RPMI7951 (cell line): ENCODE measurements at places on chromosomes 13 and 19. TPM values are rescaled to one million over a fixed set of nuclear protein-coding genes. Genes with fewer than 3 reads are reported as not detected.

- DNase-seq: peak; percentile 33
Measured at GRCh38 chr13:53782488-53782961, 753.9 kb downstream of the OLFM4 start.

- no peak for DNase-seq
Measured at GRCh38 chr19:7743425-7743841, 3.9 kb downstream of the CD209 start.

The ATXN8OS gene
- total RNA-seq: not detected in 2 replicates

- no peak for DNase-seq
Measured at GRCh38 chr13:97569841-97570240, 135.9 kb downstream of the RAP2A start.
